ENCODE measurements at places on chromosomes 12 and 14. TPM values are rescaled to one million over a fixed set of nuclear protein-coding genes. Genes with fewer than 3 reads are reported as not detected.

The FZD10 gene
- total RNA-seq: not detected

GRCh38 chr14:104283197-104284106, 145.1 kb downstream of the KIF26A start:
- no peak for DNase-seq

- DNase-seq: no peak
These were observed 218.6 kb downstream of the SYT1 start for GRCh38 chr12:79083181-79083580.

DNA sequence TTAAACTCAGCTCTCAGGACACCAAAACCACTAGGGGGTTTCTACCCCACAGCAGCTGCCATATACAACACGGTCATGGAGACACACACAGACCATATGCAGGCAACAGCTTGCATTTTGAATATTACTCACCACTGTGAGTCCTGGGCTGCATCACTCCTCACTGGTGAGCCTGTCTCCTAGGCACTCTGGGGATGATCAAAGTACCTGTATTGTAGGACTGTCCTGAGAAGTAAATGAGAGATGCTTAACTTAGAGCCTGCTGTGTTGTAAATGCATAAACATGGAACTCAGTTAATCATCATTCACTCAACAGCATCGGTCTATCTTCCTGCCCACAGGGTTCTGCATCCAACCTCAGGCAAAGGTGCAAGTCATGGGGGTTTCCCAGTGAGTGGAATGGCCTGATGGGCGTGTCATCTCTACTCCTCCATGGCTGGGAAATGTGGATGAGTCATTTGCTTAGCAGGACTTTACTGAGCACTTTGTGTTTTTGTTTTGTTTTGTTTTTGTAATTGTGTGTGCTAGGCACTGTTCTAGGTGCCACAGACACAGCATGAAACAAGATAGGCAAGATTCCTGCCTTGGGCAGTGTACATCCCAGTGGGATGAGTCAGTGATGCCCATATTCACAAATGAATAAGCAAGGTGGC, 1141.2 kb upstream of the TMEM132C start:
- DNase-seq: peak; percentile 43

DNA sequence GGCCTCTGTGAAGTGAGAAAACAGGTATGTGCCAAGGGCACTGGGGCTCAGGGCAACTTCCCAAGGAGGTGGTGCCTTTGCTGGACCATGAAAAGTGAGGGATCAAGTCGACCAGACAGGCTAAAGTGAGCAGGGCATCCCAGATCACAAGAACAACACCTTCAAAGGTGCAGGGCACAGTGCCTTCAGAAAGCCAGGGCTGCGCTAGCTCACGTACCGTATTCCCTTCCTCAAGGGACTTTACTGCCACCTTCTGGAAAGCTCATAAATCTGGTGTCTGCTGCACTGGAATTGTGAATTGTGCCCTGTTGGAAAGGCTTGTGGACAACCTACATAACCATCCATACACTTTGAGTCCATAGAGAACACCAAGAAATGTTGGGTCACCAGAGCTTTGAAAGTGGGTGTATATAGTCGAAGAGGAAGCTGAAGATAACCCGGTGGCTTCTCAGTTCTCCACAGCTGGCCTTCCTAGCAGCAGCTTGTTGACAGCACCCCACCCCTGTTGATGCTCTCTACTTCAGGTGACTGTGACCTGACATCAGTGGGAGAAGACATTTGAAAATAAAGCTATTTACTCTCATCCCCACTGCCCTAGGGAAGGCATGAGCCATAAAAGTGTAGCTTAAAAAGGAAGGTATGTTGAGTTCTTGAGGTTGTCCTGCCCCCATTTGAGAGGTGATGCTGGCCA, 24.5 kb downstream of the FIGNL2 start:
- DNase-seq: no peak

GRCh38 chr12:56521209-56521589, 421 bp upstream of the RBMS2 start:
- DNase-seq: no peak

GRCh38 chr14:56036353-56036752, 81.9 kb upstream of the PELI2 start:
- DNase-seq: no peak

DNA sequence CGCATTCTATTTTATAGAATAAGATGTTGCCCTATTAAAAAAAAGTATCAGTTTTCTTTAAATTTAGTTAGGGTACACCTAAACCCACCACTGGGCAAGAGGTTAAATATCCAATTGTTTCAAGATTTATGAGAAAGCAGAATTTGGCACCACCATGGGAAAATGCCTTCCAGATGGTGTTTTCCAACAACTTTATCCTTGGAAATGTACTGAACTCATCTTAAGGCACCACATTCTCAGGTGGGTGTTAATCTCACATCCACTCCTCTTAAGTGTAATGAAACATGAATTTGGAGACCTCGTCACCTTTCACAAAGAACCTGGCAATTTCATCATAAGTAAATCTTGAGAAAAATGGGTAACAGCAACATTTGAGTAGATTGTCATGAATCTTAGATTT, 13.1 kb downstream of the CBX5 start:
- DNase-seq: no peak

GRCh38 chr14:74392616-74393570, 33.1 kb downstream of the SYNDIG1L start:
- no peak for DNase-seq

The CAPS2 gene
- 3.0 TPM for total RNA-seq

DNA sequence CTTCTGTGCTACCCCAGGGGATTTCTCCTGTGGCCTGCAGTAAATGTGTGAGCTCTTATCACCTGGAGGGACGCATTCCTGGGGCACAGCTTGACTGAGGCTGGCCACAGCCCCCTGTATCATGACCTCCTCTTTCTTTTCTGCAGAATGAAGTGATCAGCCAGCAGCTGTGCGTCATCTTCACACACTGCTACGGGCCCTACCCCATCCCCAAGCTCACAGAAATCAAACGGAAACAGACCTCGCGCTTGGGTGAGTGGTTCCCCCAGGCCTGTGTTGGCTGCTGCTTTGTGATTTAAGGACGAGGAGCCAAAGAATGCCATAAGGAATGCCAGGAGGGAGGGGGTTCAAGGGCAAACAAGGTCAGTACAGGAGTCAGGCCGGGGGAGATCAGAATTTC, 50.5 kb upstream of the PWP1 start:
- no peak for DNase-seq

The TMEM19 gene
- total RNA-seq: 16.2 TPM

The PIWIL1 gene
- total RNA-seq: not detected

- no peak for DNase-seq
These were observed 17.5 kb downstream of the MTA1 start for GRCh38 chr14:105436891-105437722.

DNA sequence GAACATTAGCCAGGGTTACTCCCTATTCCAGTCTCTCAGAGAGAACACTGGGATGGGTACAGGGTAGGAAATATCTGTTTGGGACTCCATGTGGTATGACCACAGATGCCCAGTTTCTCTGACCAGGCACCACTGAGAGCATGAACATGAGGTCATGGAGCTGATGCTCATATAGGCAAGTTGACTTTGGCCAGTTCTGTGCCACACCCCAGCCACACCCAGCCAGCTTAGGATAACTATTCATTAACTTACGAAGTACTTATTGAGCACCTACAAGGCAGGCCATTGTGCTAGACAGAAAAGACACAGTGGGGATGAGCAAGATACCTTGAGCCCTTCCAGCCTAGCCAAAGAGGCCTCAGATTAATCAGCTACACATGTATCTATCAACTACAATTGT, 262.5 kb downstream of the DPF3 start:
- DNase-seq: no peak

DNA sequence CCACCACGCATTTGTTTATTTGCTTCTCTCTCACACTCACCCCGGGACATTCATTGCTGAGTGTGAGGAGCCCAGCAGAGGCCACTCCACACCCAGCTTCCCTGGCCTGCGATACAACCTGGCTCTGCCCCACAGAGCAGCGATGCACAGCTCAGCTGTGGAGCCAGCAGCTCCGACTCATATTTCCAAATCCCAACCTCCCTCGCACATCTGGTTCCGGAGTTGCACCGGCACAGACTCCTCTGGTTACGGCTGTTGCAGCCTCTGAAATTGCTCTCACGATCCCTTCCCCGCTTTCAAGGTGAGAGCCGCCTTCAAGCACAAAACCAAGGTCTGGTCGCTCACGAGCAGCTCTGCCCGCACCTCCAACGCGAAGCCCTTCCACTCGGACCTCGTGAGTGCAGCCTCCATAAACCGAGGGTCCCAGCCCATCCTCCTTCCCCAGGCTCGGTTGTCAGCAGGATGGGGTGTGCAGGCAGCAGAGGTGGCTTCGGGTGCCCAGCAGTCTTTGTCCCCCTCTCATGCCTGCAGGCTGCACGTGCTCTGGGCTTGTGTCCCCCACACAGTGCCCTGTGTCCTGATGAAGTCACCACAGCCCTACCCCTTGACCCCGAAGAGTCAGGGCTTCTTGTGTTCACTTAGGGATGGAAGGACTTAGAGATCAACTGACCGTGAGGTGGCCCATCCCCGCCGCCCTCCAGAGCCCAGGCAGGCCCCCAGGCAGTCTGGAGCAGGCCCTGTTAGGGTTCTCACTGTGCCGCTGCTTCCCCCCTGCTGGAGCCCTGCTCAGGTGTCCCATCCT, 184.3 kb downstream of the ADGRD1 start:
- no peak for DNase-seq

The ZNF891 gene
- 1.4 TPM for total RNA-seq

DNA sequence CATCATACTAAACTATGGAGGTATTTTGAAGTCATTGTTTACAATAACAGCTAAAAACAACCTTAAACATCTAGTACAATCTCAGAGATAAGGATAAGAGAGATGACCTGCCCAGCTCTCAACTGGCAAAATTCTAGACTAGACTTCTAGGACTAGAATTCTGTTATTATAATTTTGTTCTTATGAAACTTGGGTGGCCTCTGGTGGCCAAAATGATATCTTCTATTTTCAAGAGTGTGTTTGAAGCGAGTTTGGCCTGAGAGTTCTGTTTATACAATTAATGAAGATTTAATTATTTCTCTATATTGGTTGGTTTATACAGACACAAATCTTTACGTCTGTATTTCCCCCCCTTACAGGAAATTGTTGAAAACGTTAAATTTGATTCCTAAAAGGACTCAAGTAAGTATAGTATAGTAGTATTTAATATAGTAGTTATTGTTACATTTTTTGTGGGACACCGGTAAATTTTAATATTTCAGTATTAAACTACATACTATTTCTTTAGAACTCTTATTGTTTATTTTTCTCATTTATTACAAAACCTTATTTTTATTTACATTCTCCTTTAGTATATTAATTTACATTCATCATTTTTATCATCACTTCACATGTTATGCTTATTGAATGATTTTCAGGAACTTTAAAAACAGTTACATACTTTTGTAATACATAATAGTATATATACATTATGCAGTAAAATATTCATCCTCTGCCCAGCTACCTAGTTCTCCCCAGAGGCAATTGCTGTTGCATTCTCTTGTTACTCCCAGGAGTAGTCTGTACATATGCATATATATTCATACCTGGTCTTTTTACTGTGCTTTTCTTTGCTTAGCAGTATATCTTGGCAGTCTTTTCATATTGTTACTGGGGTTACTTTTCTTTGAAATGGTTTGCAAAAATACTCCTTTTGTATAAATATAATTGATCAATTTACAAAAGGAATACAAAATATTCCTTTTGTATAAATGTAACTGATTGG, 6.6 kb downstream of the PPHLN1 start:
- no peak for DNase-seq

The DDX11 gene
- total RNA-seq: 143 TPM

- DNase-seq: no peak
These were observed 3.6 kb upstream of the HRK start for GRCh38 chr12:116884871-116885270.

GRCh38 chr12:55469291-55469690, 647 bp downstream of the OR6C70 start:
- no peak for DNase-seq

- no peak for DNase-seq
These were observed 827.9 kb downstream of the FLRT2 start for GRCh38 chr14:86357876-86358275.

The NRXN3 gene
- not detected for total RNA-seq

The TRPV4 gene
- not detected for total RNA-seq

The OTUB2 gene
- 0.48 TPM for total RNA-seq

GRCh38 chr12:84046859-84047258, 865.7 kb downstream of the SLC6A15 start:
- DNase-seq: no peak

- DNase-seq: no peak
These were observed 90.5 kb downstream of the TTC8 start for GRCh38 chr14:88914956-88915355.

DNA sequence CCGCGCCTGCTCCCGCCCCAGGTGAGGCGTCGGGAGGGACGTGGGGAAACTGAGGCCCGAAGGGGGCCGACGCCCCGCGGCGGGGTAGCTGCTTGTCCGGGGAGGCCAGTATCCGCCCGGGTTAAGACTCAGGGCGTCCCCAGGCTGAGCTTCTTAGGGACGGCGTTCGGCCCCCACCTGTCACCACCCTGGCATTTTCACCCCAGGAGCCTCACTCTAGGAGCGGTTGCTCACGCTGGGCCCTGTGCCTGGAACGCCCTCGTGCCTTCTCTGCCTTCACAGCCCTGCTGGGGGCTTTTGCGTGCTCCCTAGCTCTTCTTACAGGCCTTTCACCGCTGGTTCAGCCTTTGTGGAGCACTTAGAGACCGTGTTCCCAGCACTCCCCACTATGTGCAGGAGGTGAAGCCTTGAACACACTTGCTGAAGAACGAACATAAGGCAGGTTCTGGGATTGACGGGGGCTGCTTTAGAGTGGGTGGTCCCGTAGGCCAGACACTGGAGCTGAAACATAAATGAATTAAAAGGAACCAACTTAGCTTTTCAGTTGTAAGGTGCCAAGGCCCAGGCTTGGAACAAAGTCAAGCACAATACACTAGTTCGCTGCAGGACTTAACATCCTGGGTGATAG, 601 bp downstream of the ZNF839 start:
- DNase-seq: peak; percentile 38

The NEDD8 gene
- 194 TPM for total RNA-seq

- DNase-seq: no peak
These were observed 151.6 kb downstream of the CALM1 start for GRCh38 chr14:90548455-90548854.

The KRT71 gene
- not detected for total RNA-seq

GRCh38 chr12:130463275-130463658, 125.6 kb downstream of the PIWIL1 start:
- DNase-seq: no peak

GRCh38 chr12:124545508-124546418, 21.6 kb downstream of the NCOR2 start:
- DNase-seq: peak; percentile 67

DNA sequence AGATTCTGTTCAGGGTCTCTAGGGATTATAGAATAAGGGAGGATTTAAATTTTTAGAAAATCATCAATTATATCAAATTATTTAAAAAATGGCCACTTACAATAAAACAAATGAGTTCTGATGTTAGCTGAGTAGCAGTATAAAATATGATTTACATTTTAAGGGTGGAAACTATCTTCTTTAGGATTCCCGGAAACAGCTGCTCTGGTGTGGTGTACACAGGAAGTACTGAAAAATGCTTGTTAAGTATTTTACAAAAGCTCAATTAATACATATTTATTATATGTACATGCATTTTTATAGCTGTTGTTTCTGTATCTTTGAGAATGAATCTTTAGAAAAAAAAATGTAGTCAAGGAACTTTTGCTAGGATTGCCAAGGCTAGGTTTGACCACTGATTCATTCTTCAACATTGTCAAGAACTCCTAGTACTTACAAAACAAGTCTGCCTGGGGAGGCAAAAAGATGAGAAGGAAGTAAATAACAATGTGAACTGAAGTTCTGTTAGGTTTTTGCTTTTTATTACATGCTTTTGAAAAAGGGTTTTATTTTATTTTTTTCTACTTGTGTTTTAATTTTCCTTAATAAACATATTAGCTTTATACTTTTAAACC, 48.0 kb downstream of the ARF6 start:
- no peak for DNase-seq

Measured in activated naive CD8-positive, alpha-beta T cell treated with anti-CD3 and anti-CD28 coated beads for 36 hours (primary cell).